ENCODE measurements at places on chromosomes 5 and 9.

- no peak for DNase-seq
Measured at GRCh38 chr5:37839407-37840052, at the start of gene GDNF. Gene GDNF, minus strand, starts transcription at chr5:37840041. Its CDS starts 5,245 bp downstream, at chr5:37834796.

- DNase-seq = peak; percentile 16
Measured at GRCh38 chr9:129776566-129776937, 23.7 kb upstream of the PTGES start.

DNA sequence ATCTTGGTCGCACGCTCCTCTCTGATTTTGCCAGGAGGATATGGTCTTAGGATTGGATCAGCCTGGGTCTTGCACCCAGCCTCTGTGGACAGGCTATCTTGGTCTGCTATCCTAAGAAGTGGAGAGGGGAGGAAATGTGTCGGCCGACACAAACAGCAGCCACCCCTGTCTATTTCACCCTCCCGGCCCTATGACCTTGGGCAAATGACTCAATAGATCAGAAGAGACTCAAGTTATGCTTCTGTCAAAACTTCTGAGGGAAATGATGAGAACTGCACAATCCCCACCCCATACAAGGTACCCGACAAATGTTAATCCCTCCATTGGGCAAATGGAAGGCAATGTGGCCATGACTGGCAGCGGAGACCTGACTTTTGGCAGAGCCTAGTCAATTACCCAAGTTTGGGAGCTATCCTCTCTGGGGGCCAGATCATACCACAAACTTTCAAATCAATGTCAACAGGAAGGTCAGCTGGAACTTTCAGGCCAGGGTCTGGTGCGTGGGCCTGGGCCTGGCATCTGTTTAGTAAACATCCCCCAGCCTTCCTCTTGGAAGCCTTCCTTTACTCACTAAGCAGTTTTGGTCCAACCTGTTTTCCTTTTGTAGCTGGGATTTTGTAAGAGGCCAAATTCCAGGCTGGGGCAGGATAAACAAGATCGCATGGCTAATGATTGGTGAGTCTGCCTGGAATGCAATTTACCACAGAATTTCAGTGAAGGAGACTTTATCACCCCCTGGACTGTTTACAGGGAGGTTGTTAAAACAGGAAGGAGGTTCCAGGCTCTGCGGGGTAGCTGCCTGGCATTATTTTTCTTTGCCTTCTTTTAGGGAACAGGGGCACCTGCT is 64.2 kb upstream of the CPEB4 start:
- peak; percentile 20 for DNase-seq

- no peak for DNase-seq
Measured at GRCh38 chr9:26656003-26656870, 236.4 kb downstream of the CAAP1 start.

- no peak for DNase-seq
Measured at GRCh38 chr5:143161885-143162540, 241.5 kb downstream of the NR3C1 start.

GRCh38 chr5:178111925-178112324 is 1.4 kb upstream of the N4BP3 start:
- no peak for DNase-seq

DNA sequence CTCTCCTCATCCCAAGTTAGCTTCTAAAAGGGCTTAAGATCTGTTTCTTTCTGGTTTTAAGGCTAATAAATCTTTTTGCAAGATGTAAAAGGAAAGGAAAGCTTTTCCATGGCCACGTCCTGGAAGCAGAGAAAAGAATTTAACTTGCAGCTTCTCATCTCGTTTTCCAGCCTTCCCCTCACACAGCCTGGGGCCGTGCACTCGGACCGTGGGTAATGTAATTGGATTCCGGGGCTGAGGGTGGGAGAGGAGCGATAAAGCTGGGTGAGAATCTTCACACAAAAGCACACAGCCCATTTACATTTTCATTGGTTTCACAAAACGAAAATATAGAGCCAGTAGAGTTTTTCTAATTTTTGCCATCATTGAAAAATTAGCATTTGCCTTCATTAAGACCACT is 91.2 kb downstream of the IRX2 start:
- no peak for DNase-seq

DNA sequence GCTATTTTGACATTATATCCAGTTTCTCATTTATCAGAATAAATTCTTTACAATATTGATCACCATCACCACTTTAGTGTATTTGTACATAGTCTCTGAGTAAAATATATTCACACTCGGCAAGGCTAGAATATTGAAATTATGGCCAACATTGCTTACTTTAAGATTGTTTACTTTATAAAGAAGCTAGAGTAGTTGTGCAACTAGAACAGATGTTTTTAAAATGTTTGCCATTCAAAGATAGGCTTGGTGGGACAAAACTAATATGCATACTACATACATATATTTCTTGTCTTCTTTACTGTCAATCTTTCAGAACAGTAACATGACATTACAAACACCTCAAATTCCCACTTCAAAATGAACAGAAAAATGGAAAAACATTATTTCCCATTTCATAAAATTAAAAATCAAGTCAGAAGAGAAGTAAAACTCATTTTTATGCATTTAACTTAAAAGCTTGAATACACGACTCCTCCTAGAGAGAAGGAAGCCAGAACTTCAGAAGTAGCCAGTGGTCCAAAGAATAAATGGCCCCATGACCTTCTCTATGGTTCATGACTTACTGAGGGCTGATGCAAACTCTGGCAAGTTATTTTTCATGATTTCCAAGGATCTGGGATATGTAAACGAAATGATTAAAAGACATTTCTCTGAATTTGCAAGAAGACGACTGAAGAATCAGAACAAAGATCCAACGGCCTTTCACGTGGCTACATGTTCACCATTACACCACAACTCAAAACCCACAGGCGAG is 14.1 kb downstream of the MTX3 start:
- no peak for DNase-seq

GRCh38 chr5:87411586-87411972 is 1.2 kb downstream of the CCNH start:
- DNase-seq = no peak

DNA sequence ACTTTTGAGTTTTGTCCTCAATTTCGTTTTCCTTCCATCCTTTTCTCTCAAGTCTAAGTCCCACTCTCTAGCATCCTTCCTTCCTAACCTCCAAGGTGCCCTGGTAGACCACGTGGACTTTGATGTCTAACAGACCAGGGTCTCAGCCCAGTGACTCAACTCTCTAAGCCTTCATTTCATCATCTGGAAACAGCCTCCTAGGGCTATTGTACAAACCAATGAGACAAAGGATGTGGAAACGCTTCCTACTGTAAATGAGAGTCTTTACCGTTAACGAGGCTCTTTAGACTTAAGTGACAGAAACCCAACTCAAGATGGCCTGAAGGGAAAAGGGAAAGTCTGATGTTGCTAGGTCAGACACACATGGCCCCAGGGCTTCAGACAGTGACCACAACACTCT is 49.2 kb upstream of the CPLX2 start:
- DNase-seq = peak; percentile 72

DNA sequence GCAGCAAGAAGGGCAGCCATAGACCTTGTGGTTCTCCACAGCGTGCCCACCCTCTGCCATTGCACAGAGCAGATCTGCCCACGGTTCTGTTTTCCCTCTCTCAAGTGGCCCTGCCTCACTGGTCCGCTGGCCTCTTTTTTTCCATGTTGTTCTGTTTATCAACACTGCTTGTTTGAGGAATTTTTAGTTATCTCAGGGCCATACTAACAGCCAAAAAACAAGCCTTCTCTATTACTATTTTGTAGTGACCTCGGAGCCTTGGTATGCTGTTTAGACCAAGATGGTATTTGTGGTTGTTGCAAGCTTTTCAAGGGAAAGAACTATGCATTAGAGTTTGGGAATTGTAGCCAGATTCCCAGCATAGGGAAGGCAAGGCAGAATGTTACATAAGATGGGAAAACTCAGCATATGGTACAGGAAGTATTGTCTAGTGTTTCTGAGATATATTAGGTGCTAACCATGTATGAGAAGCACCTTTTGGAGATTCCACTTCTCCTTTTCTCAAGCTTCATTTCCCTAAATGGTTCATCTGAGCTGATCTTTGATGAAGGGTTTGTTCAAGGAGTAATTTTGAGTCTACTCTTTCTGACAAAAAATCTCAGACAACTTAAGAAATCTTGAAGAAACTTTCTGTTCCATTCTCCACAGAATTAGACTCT is 54.3 kb downstream of the NUP214 start:
- DNase-seq = no peak

DNA sequence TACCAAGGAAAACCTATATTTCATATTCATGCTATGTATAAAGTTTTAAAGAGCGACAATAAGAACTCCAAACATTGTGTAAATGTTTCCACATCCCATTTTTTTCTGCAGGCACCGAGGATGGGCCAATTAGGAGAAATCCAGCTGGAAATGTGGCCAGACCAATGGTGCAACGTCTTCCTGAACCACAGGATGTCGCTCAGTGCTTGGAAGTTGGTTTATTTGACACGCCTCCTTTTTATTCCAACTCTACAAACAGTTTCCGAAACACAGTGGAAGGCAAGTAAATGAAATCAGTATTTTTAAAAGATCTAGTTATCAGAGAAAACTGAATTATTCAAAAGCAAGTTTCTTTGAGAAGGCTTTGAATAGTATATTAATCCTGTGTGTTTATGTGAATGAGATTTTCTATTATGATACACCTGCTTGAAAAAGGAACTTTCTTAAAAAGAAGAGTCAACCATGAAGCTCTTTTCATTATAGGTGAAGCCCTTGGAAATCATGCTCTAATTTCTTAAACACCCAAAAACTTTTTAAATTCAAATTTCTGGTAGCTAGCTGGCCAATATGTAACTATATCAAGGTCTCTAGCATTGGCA is 9.1 kb downstream of the TYRP1 start:
- DNase-seq = peak; percentile 23

DNA sequence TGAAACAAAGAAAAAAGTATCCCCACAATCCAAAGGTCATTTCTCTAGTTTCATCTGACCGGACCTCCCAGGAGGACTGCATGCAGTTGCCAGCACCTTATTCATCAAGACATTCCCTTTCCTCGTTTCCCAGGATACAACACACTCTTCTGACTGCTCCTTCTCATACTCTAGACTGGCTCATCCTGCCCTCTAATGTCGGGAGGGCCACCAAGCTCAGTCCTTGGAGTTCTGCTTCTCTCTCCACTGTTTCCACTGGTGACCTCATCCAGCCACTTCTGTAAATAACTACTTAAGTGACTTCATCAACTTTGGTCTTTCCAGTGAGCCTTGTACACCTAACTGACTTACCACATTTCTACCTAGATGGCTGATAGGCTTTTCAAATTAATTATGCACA is 179.1 kb downstream of the EPB41L4A start:
- peak; percentile 51 for DNase-seq

DNA sequence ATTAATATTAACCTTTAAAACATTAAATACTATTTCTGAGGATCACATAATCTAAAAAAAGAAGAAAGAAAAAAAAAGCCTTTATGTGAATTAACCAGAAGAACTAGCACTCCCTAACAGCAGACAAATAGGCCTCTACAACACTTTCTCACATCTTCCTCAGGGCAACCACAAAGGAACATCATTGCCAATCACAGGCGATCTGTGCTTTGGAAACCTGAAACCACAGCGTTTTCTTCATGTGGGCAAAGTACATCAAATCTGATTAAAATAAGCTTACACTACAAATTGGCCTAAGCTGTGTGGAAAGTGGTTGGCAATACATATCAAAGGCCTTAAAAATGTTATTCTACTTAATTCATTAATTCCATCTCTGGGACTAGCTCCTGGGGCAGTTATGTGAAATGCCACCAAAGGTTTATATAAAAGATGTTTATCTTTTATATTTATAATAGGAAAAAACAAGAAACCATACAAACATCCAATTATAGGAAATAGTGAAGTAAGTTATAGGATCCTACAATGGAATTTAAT is 184.8 kb upstream of the TBCA start:
- no peak for DNase-seq

GRCh38 chr5:122362361-122362760 is 50.3 kb downstream of the SNCAIP start:
- no peak for DNase-seq

DNA sequence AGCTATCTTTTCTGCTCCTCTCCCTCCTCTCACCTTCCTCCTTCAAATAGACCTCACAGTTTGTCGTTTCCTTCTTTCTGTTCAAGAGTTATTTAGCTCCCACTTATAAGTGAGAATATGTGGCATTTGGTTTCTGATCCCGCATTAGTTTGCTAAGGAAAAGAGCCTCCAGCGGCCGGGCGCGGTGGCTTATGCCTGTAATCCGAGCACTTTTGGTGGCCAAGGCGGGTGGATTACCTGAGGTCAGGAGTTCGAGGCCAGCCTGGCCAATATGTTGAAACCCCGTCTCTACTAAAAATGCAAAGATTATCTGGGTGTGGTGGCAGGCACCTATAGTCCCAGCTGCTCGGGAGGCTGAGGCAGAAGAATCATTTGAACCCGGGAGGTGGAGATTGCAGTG is 2101.6 kb downstream of the MAT2B start:
- DNase-seq = no peak

GRCh38 chr5:130222573-130222972 is 318.3 kb downstream of the CHSY3 start:
- no peak for DNase-seq

GRCh38 chr9:128061275-128061960 is 5.7 kb downstream of the NAIF1 start:
- DNase-seq = no peak

All from RCC 7860 (cell line).